ENCODE measurements at places on chromosomes 12 and 14.

- no peak for DNase-seq
Measured at GRCh38 chr12:130929363-130929762, 24.3 kb upstream of the ADGRD1 start.

DNA sequence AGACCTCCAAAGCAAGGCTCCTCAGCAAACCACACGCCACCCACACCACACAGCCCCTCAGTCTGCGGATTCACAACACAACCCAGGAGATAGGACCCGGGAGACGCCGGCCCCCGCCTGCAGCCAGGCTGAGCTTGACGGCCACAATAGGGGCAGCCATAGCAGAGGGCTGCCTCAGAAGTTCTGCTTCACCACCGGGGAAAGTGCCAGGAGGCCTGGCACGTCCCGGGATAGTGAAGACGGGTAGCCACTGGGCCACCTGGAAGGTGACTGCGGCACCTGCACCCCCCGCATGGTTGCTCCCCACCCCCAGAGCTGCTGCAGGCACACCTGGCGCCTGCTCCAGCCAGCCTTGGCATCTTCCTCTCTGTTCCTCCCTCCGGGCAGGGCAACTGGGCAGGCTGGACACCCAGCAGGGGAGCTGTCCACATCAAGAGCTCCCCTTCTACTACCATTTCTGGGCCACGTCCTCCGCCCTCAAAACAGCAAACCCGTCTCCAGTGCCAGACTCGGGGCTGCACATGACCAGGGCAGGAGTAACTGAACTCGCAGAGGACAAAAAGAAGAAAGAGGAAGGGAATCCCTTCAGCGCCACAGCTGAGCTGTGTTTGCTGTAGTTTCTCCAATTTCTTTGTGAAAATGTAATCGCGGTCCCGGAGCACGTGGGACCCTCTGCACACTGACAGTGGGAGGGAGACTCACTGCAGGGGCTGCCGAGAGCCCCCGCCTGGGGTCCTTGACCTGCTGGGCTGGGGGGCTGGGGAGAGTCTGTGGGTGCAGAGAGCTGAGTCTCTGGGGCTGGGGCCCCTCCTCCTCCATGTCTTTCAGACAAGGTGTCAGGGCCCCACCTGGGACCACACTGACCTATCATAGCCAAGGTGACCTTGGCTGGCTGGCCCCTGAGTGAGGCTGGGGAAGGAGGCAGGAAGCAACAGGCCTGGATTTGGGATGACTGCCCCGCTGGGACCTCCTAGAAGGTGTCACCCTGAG is 74.2 kb upstream of the C14orf180 start:
- DNase-seq, result no peak

- DNase-seq, result peak; percentile 61
Measured at GRCh38 chr14:61695695-61696527, 598 bp downstream of the HIF1A start.

DNA sequence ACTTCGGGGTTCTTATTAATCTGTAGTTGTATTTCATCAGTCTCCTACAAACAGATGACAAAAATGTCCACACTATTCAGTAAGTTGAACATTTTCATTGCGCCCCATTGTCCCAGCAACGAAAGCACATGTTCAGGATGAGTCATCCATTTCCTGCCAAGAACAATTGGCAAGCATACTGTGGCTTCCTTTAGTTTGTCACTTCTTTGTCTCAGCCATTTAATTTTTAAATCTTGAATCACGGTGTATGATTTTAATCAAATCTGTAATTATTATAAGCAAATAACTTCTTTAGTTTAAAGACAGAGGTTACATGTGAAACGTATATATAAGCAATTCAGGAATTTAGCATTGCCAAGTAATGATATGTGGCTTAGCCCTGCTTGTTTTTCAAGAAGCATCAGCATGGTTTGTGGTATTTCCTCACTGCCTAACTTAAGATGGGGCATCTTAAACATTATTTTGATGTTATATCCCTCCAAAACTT is 211.3 kb upstream of the KRR1 start:
- DNase-seq, result no peak

DNA sequence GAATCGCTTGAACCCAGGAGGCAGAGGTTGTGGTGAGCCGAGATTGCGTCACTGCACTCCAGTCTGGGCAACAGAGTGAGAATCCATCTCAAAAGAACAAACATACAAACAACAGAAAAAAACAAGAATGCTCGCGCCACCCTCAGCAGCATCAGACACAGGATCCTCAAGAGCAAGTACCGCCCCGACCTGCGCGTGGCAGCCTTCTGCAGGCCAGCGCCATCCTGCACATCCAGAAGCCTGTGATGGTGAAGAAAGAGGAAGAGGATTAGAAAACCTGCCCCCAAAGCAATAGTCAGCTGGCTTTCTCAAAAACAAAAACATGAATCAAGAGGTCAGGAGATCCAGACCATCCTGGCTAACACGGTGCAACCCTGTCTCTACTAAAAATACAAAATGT is 30.0 kb upstream of the EID3 start:
- DNase-seq, result no peak

DNA sequence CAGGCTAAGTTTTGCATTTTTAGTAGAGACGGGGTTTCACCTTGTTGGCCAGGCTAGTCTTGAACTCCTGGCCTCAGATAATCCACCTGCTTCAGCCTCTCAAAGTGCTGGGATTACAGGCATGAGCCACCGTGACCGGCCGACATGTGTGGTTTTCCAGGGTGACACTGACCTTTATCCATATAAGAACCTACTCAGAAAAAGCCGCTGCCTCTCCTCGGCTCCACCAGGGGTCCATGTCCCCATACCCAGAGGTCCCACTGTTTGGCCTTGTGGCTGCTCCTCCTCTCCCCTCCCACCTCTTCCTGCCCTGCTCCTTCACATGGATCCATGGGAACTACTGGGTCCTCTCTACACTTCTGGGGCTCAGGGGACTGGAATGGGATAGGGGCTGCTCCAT is 64.6 kb downstream of the PTPN21 start:
- DNase-seq, result no peak

GRCh38 chr12:7750350-7750749 is 3.2 kb upstream of the CLEC4C start:
- DNase-seq, result no peak

GRCh38 chr12:49921299-49921698 is 17.6 kb upstream of the FAIM2 start:
- no peak for DNase-seq

DNA sequence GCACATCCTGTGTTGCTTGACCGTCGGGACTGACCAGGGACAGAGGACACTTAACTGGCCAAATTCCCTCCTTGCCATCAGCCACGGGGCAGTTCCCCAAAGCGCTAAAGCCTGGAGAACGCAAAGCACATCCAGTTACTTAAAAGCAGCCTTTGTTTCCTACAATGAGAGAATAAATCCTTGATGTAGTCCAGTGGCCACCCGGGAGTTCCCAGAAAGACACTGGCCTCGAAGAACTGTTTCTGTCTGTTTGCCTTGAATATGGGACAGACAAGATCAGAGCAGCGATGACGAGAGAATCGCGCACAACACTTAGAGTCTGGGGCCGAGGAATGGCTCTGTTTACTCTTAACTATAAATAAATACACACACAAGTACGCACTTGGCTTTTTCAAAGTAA is 102.2 kb downstream of the TNFAIP2 start:
- no peak for DNase-seq

DNA sequence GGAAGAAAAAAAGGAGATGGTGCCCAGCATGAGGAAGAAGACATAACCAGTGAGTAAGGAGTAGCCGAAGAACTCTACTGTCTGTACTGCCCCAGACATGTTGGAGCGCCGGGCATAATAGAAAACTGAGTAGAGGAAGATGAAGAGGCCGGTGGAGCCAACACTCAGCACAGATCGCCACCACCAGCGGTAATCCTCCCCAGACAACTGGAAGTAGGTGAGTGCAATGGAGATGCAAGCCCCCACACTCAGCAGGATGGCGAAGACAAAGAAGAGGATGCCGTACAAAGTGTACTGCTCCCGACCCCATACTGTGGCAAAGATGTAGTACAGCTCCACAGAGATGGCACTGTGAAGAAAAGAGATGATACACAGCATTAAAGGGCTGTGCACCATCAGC is 844 bp upstream of the IPO4 start:
- no peak for DNase-seq

- DNase-seq, result no peak
Measured at GRCh38 chr12:63206909-63207308, 55.9 kb upstream of the AVPR1A start.

- no peak for DNase-seq
Measured at GRCh38 chr12:30063435-30063945, 279.7 kb upstream of the TMTC1 start.

DNA sequence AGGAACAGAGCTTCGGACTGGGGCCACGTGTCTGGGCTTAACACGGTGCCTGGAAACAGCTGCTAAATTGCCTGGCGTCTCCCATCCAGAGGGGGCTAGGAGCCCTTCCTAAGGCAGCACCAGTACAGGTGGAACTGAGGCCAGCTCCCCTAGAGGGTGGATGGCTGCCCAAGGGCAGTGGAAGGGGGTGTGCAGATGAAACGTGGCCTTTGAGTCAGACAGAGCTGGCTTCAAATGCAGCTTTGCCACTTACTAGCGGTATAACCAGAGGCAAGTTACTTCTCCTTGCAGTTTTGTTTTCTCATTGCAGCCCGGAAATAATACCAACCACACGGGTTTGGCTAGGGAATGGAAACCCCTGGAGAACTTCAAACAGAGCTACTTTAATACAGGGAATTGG is 59.3 kb upstream of the SLC24A4 start:
- DNase-seq, result no peak

DNA sequence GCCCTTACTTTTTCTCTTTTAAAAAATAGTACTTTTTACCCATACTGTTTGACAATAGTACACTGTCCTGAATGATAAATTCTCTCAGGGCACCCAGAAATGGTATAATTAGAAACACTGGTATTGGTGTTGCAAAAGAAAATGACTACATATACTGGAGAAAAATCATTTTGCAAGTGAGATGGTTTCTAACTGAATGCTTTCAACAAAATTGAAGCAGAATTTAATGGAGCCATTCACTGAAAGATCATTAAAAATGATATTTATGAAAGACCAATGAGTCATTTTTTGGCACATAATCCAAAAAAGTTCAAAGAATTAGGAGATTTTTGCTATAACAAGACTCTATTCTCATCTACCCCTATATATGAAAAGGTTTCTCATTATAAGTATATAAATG is 68.8 kb downstream of the TMTC1 start:
- no peak for DNase-seq

DNA sequence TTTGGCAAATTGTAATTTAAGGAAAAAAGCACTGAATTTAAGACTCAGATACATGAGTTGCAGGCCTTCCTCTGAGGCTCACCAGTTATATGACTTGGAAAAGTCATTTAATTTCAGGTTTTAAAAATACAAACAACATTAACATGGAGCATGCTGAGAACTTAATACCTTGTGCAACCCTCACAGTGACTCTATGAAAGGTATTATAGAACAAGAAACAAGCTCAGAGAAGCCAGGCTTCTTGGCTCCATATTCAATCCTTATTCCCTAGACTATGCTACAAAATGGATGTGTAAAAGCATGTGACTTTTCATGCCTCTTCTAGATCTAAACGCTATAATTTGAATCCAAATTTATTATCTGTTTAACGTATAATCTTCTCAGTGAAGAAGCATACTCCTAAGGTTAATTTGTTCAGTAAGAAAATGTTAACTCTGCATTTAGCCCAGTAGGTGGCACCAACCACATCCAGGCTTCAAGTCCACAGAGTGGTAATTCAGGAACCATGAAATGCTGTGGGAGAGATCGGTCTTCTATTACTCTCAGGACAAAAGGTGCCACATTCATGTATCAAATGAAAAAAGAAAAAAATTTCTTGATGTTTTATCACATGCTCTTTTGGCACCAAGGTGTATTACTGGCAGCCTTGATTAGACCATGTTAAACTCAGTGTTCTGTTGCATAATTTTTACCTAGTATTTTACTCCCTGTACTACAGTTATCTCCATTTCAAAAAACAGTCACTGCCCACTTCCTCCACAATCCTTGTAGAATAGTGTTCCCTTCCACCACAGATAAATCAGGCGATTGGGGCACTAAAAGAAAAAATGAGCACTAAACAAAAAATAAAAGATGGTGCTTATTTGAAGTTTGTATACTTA is 9.3 kb downstream of the CCDC196 start:
- peak; percentile 61 for DNase-seq

Data from B cell (primary cell).